Naive thymus-derived CD8-positive, alpha-beta T cell (primary cell): ENCODE measurements at places on chromosomes 2 and 18.

DNA sequence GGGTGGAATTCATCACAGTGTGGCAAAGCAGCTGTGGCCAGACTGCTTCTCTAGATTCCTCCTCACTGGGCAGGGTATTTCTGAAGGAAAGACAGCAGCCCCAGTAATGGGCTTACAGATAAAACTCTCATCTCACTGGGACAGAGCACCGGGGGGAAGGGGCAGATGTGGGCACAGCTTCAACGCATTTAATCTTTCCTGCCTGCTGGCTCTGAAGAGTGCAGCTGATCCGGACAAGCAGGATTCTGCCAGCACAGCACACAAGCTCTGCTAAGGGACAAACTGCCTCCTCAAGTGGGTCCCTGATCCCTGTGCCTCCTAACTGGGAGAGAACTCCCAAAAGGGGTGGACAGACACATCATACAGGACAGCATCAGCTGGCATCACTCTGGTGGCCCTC is 779.9 kb upstream of the CNTNAP5 start:
- H3K36me3 ChIP-seq = no peaks in the 10 kb centered on the region
- no peak overlapping the region for H3K4me3 ChIP-seq
- H3K27me3 ChIP-seq = no peaks in the 10 kb centered on the region
- no peak for DNase-seq

GRCh38 chr2:58870704-58871103 is 629.6 kb upstream of the FANCL start:
- H3K27me3 ChIP-seq = no peaks in the 10 kb centered on the region
- peaks cover 1% of the 10 kb centered on the region for H3K4me1 ChIP-seq
- no peak for DNase-seq
- H3K4me3 ChIP-seq = no peak overlapping the region

DNA sequence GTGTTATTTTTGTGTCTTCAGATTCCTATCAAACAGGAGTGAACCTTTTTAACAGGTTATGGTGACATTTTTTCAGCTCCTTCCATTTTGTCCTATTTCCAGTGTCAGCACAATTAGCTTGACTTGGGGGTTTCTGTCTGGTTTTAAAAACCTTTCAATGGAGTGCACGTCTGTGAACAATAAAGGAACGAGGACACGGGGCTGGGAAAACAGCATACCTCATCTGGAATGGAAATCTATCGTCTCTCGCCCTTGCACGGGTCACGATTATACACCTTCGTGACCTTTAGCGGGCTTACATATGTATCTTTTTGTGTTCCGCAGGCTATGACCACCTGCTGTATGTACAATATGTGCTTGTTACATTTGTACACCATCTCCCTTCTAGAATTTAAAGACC is 2.3 kb upstream of the ZNF532 start:
- H3K4me3 ChIP-seq = peak overlapping the region; percentile 77
- DNase-seq = no peak
- peaks cover 11% of the 10 kb centered on the region for H3K4me1 ChIP-seq

- H3K4me3 ChIP-seq = peak overlapping the region; percentile 70
- peaks cover 73% of the 10 kb centered on the region for H3K4me1 ChIP-seq
- no peaks in the 10 kb centered on the region for H3K27me3 ChIP-seq
- no peaks in the 10 kb centered on the region for H3K36me3 ChIP-seq
Measured at GRCh38 chr2:189304360-189304759, 124.8 kb upstream of the COL5A2 start.

- H3K27me3 ChIP-seq = no peaks in the 10 kb centered on the region
- no peak overlapping the region for H3K4me3 ChIP-seq
- H3K4me1 ChIP-seq = peaks cover 54% of the 10 kb centered on the region
- no peaks in the 10 kb centered on the region for H3K36me3 ChIP-seq
Measured at GRCh38 chr18:67239826-67240225, 276.7 kb downstream of the DSEL start.

- no peaks in the 10 kb centered on the region for H3K4me1 ChIP-seq
- DNase-seq = no peak
- H3K36me3 ChIP-seq = no peaks in the 10 kb centered on the region
- H3K27ac ChIP-seq = no peak overlapping the region
Measured at GRCh38 chr18:22675006-22675405, 257.3 kb upstream of the CTAGE1 start.

GRCh38 chr2:48279344-48280090 is 250.4 kb upstream of the STON1 start:
- no peak overlapping the region for H3K27ac ChIP-seq
- H3K36me3 ChIP-seq = peaks cover 21% of the 10 kb centered on the region
- no peak for DNase-seq
- no peaks in the 10 kb centered on the region for H3K27me3 ChIP-seq

DNA sequence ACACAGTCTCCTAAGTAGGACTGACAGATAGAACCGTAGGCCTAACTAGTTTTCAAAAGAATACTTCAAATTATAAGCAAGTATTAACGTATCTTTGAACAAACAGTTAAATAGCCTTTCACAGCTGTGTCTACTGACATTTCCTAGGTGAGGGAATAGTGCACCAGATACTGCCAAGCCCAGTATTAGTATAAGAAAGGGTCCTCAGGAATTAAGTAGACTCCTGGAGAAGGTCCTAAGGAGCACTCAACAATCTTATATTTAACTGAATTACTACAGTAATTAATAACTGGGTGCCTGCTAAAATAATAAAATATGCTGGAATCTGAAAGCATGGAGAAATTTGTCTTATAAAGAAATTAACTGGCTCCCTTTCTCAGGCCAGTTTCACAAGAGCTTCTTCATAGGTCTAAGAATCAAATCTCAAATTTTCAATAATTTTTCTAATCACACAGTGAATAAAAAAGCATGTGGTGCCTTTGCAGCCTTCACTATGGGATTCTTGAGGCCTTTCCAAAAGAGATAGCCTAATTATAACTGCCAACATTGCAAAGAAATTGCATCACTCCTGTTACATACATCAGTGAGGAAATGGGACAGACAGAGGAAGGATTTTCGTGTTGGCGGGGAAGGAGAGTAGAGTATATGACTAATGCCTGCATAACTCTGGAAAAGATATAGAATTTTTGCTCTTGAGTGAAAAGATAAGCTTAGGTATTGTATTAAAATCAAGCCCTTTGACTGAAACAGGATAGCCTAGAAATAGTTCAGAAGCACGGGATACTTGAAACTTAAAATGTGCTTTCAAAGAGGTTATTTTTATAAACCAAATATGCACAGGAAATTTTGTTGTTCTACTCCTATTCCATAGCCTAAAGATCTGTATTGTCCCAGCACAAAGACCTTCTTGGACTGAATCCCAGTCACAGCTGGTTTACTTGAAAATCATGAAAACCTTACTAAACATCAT is 228.6 kb upstream of the STK17B start:
- H3K4me3 ChIP-seq = no peak overlapping the region
- no peaks in the 10 kb centered on the region for H3K4me1 ChIP-seq
- no peak for DNase-seq
- no peaks in the 10 kb centered on the region for H3K36me3 ChIP-seq

GRCh38 chr18:8450013-8450412 is 159.2 kb upstream of the RAB12 start:
- H3K36me3 ChIP-seq = no peaks in the 10 kb centered on the region
- H3K27me3 ChIP-seq = peaks cover 9% of the 10 kb centered on the region
- H3K4me3 ChIP-seq = no peak overlapping the region

GRCh38 chr2:62423235-62423634 is 82.8 kb downstream of the TMEM17 start:
- peaks cover 2% of the 10 kb centered on the region for H3K36me3 ChIP-seq
- DNase-seq = no peak
- H3K4me1 ChIP-seq = no peaks in the 10 kb centered on the region

GRCh38 chr2:175889701-175890302 is 112.3 kb downstream of the LNPK start:
- H3K27me3 ChIP-seq = peaks cover 14% of the 10 kb centered on the region
- DNase-seq = no peak
- H3K4me3 ChIP-seq = no peak overlapping the region
- no peaks in the 10 kb centered on the region for H3K36me3 ChIP-seq
- no peak overlapping the region for H3K27ac ChIP-seq
- H3K4me1 ChIP-seq = no peaks in the 10 kb centered on the region

GRCh38 chr2:217735034-217735433 is 267.8 kb downstream of the TNS1 start:
- H3K4me1 ChIP-seq = peaks cover 14% of the 10 kb centered on the region
- no peaks in the 10 kb centered on the region for H3K27me3 ChIP-seq
- no peak overlapping the region for H3K4me3 ChIP-seq
- no peaks in the 10 kb centered on the region for H3K36me3 ChIP-seq
- no peak for DNase-seq

- no peak overlapping the region for H3K27ac ChIP-seq
- no peaks in the 10 kb centered on the region for H3K36me3 ChIP-seq
- H3K4me1 ChIP-seq = no peaks in the 10 kb centered on the region
- no peak overlapping the region for H3K4me3 ChIP-seq
Measured at GRCh38 chr2:186884587-186884986, 35.6 kb upstream of the ZSWIM2 start.

DNA sequence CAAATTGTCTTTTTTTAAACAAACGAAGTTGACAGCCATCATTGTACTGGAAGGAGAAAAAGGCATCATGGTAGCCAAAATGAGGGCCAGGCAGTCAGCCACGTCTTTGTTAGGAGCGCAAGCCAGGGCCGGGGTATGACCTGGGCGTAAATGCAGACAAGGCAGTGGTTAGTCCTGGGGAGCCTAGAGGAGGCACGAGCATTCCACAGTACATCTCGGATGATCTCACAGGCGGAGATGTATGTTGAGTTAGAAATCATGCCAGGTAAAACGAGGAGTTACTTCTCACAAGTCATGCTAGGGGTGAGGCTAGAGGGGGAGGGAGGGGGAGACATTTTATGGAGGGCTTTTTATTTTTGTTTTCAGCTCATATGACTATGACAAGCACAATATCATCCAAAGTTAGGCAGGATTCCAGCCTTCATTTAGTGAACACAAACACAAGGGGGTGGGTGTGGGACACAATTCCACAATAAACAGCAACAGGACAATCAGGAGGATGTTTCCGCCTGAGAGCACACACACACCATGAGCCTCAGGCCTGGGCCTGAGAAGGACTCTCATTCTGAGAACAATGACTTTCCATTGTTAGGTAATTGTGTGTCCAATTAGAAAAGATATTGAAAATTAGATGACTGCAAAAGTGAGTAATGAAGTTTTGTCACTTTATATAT is 64.4 kb upstream of the PGAP1 start:
- peak overlapping the region; percentile 19 for H3K4me3 ChIP-seq
- no peak for DNase-seq
- peaks cover 36% of the 10 kb centered on the region for H3K36me3 ChIP-seq
- peak overlapping the region; percentile 59 for H3K27ac ChIP-seq
- H3K27me3 ChIP-seq = no peaks in the 10 kb centered on the region

- no peak overlapping the region for H3K4me3 ChIP-seq
- peaks cover 15% of the 10 kb centered on the region for H3K4me1 ChIP-seq
- H3K36me3 ChIP-seq = no peaks in the 10 kb centered on the region
- H3K27me3 ChIP-seq = no peaks in the 10 kb centered on the region
- DNase-seq = no peak
- peak overlapping the region; percentile 57 for H3K27ac ChIP-seq
Measured at GRCh38 chr2:31987454-31988220, 23.2 kb downstream of the MEMO1 start.

GRCh38 chr18:69900941-69901340 is 46.7 kb downstream of the CD226 start:
- H3K27me3 ChIP-seq = no peaks in the 10 kb centered on the region
- H3K36me3 ChIP-seq = peaks cover 3% of the 10 kb centered on the region
- H3K4me3 ChIP-seq = no peak overlapping the region
- H3K4me1 ChIP-seq = peaks cover 34% of the 10 kb centered on the region
- DNase-seq = no peak

DNA sequence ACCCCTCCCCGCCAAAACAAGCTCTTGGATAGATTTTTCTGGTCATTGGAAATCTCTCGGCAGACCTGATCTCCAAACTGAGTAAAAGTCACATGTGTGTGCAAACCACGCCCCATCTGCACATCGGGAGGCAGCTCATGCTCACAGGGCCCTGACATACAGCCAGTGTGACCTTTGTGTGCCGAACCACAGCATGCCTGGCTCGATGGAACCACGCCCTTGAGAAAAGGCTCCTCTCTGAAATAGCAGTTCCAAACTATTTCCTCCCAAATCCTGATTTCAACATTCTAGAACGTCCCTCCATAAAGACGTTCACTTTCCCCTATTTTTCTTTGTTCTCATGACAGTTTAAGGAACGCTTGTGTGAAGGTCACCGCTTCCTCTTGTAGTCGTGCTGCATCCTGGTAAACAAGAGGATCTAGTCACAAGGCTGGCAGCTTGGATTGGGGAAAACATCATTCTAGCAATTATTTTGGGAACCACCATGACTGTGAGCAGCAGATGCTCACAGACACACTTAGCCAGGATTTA is 59.3 kb upstream of the MAP4K4 start:
- H3K4me1 ChIP-seq = no peaks in the 10 kb centered on the region
- no peak overlapping the region for H3K4me3 ChIP-seq
- DNase-seq = no peak

DNA sequence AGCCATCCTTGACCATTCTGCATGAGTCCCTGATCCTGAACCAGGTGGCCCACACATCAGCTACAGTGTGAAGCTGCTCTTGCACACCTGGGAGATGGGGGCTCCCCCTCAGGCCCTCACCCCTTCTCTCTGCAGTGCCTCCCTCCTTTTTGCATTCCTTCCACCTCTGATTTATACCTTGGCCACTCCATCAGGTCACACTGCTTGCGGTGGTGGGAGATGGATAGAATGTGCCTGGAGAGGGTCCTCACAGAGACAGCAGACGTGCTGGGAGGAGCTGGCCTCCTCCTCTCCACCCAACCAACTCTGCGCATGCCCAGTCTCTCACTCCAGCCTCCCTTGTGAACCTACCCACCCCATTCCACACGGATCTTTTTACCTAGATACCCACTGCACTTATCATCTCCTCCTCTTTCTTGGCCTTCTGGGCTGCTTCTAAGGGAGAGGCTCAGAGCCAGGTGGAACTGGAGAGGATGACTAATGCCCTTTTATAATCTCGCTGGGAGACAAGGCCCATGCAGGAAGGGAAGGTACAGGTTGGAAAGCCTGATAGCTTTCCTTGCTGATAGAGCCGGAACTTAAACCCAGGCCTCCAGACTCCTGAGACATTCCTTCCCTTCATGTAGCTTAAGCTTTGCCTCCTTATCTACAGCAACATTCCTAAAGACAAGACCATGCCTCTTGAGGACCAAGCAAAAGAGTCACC is 205.1 kb downstream of the ZBTB7C start:
- DNase-seq = no peak
- H3K27me3 ChIP-seq = peaks cover 53% of the 10 kb centered on the region
- H3K36me3 ChIP-seq = no peaks in the 10 kb centered on the region
- no peaks in the 10 kb centered on the region for H3K4me1 ChIP-seq

DNA sequence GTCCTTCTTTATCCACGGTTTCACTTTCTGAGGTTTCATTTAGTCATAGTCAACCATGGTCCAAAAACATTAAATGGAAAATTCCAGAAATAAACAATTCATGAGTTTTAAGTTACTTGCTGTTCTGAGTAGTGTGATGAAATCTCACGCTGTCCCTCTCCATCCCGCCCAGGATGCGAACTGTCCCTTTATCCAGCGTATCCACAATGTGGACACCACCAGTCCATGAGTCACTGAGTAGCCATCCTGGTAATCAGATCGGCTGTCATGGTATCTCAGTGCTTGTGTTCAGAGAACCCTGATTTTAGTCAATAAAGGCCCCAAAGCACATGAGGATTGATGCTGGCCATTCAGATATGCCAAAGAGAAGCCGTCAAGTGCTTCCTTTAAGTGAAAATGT is 3.7 kb downstream of the SP140L start:
- H3K27me3 ChIP-seq = no peaks in the 10 kb centered on the region
- no peak for DNase-seq
- peak overlapping the region; percentile 75 for H3K27ac ChIP-seq
- peaks cover 32% of the 10 kb centered on the region for H3K36me3 ChIP-seq
- H3K4me3 ChIP-seq = peak overlapping the region; percentile 85
- peaks cover 93% of the 10 kb centered on the region for H3K4me1 ChIP-seq

- H3K4me1 ChIP-seq = peaks cover 4% of the 10 kb centered on the region
- DNase-seq = no peak
- H3K27ac ChIP-seq = no peak overlapping the region
- no peaks in the 10 kb centered on the region for H3K36me3 ChIP-seq
- peaks cover 32% of the 10 kb centered on the region for H3K27me3 ChIP-seq
Measured at GRCh38 chr2:888906-889566, 61.6 kb upstream of the SNTG2 start.
